GM12878 (cell line): ENCODE measurements at places on chromosomes 6 and 20. TPM values are rescaled to one million over a fixed set of nuclear protein-coding genes. Genes with fewer than 3 reads are reported as not detected.

Gene CYP24A1
- 0.69 TPM in 1 of 2 replicates, not detected in the other for total RNA-seq

Gene ATAT1
- 7.1 and 9.0 TPM in 2 replicates for total RNA-seq

Gene CRIP3
- total RNA-seq: 1.6 and 2.2 TPM in 2 replicates

Gene LY86
- 68.2 and 77.3 TPM in 2 replicates for total RNA-seq

Gene TSPYL4
- total RNA-seq: 19.9 TPM in 2 replicates

Gene WFDC10B
- total RNA-seq: not detected in 2 replicates

Gene DNAH8
- 0.11 and 0.21 TPM in 2 replicates for total RNA-seq

Gene MLN
- total RNA-seq: not detected in 2 replicates

Gene CD24
- total RNA-seq: 16.6 and 17.6 TPM in 2 replicates

Gene SEL1L2
- total RNA-seq: not detected in 2 replicates

Gene PRRT1
- total RNA-seq: 0.15 TPM in 1 of 2 replicates, not detected in the other

Gene COX4I2
- not detected in 2 replicates for total RNA-seq

Gene ENPP3
- total RNA-seq: not detected in 2 replicates

Gene BPIFB2
- not detected in 2 replicates for total RNA-seq

Gene GRM1
- total RNA-seq: 0.05 TPM in 1 of 2 replicates, not detected in the other

Gene TRIM40
- total RNA-seq: not detected in 2 replicates

Gene HLA-DRB1
- 718 and 768 TPM in 2 replicates for total RNA-seq

Gene BEND6
- 1.5 and 2.5 TPM in 2 replicates for total RNA-seq

Gene GINS1
- total RNA-seq: 33.8 and 35.6 TPM in 2 replicates

Gene DEFB132
- total RNA-seq: not detected in 2 replicates

Gene AHCY
- 223 and 233 TPM in 2 replicates for total RNA-seq
